SK-N-MC (cell line): ENCODE measurements at places on chromosomes 3 and 15.

GRCh38 chr3:17431484-17432045 lies 310.9 kb downstream of the TBC1D5 start:
- no peak for DNase-seq

DNA sequence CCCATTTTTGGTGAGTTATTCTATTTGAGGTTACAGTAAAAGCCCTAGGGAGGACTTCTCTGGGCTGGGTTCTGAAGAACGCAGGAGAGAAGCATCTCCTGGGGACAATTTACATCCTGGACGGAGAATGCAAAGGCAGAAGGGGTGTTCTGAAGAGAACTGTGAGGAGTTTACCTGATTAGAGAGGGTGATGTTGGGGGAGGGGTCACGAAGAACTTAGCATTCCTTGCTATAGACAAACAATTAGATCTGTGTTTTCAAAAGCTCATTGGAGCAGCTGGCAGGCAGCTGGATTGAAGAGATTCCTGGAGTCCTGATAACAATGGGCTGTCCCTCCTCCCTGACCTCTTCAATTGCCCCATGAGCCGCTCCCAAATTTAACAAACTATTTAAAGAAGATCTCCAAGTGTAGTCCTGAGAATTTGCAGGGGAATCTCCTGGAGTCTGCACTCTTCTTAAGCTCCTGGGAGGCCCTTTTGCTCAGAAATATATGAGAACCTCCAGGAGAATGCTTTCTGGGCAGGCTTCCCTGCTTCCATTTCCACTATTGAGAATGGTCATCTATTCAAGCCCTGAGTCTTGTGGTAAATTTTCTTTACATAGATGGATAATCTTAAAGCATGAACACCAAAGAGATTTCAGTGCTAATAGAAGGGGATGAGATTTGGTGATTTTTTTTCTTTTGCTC lies 55.3 kb downstream of the ARHGAP31 start:
- DNase-seq, result no peak

DNA sequence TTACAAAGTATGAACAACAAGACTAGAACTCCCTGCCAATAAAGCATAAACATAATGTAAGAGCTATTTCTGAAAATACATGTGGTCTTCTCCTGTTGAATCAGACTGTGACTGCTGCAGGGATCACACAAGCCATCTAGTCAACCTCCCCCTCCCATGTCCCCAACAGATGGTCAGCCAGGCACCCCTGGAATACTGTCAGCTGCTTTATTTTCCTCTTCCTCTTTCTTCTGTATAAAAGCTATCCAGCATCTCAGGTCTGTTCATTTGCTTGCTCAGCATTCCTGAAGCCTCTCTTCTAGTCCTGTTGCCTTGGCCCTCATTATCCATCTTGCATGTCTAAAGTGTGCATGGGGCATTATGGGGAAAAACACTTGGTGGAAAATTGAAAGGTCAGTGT lies 6.5 kb upstream of the MINDY4B start:
- no peak for DNase-seq

DNA sequence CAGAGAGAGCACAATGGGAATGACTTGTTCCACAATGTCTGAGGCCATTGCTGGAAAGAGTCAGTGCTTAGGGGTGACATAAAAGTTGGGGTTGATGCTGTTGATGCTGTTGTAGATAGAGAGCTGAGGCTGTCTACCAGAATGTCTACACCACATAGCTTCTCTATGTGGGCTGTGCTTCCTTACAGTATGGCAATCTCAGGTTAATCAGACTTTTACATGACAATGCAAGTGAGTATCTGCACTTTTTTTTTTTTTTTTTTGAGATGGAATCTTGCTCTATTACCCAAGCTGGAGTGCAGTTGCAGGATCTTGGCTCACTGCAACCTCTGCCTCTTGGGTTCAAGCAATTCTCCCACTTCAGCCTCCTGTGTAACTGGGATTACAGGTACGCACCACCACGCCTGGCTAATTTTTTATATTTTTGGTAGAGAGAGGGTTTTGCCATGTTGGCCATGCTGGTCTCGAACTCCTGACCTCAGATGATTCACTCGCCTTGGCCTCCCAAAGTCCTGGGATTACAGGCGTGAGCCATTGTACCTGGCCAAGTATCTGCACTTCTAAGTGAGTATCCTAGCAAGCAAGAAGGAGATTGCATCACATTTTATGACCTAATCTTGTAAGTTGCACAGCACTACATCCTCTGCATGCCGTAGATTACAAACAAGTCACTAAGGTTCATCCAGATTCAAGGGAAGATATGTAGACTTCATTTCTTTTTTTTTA lies 28.7 kb downstream of the DLEC1 start:
- no peak for DNase-seq

- no peak for DNase-seq
Observed at GRCh38 chr15:99124641-99125040, 19.8 kb downstream of the SYNM start.

DNA sequence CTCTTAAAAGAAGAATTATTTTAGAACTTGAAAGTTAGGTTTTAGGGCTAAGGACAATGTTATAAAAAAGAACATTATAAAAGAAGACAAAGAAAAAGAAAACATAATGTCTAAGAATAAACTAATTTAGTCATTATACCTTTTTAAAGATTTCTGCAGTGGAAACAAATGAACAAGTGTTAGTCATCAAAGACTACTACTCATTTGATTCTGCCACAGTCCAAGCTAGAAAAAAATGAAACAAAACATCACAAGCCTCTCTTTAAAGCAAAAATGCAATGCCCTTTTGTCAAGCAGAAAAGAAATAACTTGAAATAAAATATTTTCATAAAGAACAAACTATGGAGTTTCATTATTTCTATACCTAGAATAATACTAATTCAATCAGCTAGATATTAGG lies 102.0 kb downstream of the TBC1D5 start:
- DNase-seq, result no peak

GRCh38 chr3:148861277-148861869 lies 3.7 kb upstream of the CPA3 start:
- no peak for DNase-seq

DNA sequence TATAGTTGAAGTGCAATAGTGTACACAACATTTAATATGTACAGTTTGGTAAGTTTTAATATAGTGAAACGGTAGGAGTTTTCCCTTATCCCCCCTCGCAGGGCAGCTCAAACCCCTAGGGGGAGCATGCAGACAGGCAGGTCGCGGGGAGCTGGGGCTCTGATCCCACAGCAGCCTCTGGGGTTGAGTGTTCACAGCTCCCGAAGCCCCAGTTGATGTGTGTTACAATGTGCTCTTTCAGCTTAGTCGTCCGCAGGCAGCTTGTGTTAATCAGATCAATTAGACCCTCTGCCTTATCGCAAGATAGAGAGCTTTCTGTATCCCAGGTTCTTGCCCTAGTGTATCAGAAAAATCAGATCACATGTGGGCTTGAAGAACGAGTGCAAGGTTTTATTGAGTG lies 143.1 kb upstream of the CHRNA7 start:
- DNase-seq, result no peak

DNA sequence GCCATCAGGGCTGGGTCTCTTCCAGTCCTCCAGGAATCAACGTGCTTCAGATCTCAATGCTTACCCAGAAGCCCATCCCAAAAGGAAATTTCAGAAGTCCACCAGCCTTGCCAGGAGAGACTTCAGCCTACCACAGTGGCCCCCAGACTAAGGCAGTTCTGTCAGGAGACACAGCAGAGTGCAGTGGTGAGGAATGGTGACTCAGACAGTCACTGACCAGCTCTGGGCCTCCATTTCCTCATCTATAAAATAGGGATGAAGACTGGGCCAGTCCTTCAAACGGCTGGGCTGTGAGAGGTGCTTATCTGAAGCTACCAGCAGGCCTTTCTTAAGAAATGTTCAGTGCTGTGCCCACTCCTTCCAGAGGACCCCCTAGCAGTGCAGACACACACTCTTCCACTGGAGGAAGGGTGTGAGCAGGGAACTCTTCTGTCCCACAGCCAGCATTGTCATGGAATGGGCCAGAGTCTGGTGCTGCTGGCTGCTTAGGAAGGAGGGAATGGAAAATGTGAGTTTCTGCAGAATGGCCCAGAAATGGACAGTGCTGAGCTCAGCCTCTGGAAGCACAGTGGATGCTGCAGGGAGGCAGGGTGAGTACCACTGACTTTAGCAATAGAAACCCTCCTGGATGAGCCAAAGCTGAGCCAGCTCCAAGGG lies 41.6 kb upstream of the DUSP7 start:
- no peak for DNase-seq

DNA sequence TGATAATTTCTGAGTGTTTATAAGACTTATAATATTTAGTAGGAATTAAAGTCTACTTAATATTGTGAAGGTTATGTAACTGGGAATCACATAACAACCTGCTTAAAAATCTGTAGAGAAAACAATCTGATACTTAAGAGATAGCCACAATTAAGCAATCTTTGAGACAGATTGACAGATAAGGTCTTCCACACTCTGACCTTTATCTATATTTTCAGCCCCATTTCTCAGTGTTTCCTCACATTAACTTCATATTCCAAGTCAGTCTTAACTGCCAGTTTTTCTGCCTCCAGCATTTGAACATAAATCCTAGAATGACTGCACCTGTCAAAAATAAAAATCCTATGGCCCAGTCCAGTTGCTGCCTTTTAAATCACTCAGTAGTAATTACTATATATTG lies 423.2 kb downstream of the PYDC2 start:
- DNase-seq, result no peak

- DNase-seq, result peak; percentile 35
Observed at GRCh38 chr3:42247576-42248027, 18.4 kb downstream of the CCK start.

GRCh38 chr15:66868918-66869317 lies 166.9 kb downstream of the SMAD6 start:
- DNase-seq, result no peak

DNA sequence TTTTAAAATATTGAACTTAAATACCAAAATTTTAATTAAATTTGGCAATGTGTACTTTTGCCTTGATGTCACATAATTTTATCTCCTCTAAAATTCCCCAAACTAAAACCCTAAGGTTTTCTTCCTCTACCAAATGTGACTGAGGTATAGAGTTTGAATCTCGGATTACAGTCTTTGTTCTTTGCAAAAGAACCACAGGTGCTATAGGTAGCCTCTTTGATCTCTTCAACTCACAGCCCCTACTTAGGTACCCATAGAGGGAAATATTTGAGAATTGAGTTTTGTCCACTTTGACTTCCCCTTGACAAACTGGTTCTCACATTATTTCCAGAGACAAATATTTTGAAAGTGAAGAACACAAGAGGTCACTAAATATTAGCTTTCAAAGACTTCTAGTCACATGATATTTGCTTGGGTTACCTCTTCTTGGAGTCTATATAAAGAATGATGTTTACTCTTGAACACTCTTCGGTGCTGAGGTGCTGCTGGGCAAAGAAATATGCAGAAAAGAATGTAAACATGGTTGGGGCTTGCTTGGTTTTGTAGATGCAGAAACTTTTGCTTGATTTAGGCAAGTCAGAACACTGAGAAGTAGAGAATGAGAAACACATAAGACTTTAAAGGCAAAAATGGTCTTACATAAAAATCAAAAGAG lies 120.8 kb upstream of the MCTP2 start:
- DNase-seq, result no peak

DNA sequence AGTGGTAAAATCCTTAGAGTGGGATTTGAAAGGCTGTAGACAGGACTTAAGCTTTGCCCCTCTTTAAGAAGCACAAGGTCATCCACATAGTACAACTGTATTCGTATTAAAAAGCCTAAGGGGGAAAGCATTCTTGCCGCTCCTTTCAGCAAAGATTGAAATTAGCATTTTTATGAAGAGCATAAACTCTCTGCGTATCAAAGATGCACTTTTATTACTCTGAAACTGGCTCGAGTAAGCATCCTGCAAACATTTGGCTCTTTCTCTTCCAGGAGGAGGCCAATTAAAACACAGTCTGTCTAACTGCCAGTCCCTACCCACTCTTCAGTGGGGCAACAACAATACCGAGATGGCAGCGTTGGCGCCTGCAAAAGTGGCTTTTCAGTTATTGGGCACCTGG lies 192.5 kb upstream of the TPRG1 start:
- no peak for DNase-seq

DNA sequence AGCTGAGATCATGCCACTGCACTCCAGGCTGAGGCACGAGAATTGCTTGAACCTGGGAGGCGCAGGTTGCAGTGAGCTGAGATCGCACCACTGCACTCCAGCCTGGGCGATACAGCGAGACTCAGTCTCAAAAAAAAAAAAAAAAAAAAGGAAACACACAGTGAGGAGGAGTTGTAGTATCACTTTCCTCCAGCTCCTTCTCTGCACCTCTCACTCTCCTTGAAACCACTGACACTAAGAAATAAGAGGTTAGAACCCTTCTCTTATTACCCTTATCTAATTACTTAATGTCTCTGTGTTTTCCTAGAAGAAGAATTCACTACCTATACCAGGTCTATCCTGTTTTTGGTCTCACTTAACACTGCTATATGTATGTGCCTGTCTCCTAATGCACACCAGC lies 31.7 kb downstream of the RAB27A start:
- DNase-seq, result no peak

DNA sequence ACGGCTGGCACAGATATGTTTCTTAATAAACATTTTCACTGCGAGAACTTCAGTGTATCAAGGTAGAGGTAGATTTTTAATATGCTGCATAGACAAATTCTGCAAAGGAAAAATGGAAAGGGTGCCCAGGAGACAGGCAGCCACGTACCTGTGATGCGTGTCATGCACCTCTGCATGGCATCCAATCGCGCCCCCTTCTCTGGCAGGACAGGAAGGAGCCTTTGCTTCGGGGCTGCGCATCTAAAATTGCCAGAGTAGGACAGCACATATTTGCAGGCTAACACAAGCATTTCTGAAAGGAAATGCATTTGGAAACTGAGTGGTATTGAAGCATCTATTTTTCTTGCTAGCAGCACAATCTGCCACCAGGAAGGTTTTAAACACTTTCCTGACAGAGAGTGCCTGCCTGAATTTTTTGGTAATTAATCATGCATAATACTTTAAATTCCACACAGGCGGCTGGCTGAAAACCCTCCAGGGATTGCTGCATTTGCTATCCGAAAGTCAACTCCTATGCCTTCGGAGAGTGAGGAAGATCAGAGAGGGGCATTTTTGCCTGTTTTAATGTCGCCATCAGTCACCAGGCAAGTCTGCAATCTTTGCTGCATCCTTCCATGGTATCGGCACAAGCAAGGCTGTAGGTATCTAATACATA lies 165.1 kb upstream of the ATP10A start:
- DNase-seq, result no peak

DNA sequence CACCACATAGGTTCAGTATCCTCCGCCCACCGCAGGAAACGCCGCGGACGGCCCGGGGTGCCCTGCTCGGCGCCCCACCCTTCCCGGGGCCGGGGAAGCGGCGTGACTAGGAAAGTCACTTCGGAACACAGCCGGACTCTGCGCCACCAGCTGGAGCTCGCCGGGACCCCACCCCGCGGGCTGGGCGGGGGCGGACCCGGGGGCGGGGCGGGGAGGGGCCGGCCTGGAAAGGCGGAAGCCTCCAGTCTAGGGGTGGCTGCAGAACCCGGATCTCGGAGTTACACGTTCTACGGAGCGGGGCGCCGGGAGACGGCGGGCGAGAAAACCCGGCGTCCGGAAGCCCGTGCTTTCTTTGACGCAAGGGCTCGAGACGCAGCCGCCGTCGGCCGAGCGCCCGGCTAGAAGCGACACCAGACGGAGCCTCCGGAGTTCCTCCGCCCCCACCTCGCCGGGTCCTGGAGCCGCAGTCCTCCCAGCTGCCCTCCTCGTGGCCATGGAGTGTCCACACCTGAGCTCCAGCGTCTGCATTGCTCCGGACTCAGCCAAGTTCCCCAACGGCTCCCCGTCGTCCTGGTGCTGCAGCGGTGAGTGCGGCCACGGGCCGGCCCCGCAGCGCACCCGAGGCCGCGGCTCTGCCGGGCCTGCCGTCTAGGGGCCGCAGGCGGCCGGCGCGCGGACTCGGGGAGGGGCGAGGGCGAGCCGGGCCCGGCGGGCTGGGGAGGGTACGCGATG lies at the start of gene USP3:
TSS of gene USP3 (plus strand) at position 347 of the 732 bp plus-strand sequence. CDS start at position 494, 147 bp downstream.
- no peak for DNase-seq

- DNase-seq, result no peak
Observed at GRCh38 chr3:69009559-69010410, 3.7 kb downstream of the EOGT start.
